Epithelial cell of proximal tubule (primary cell): ENCODE measurements at places on chromosomes 5 and 9.

DNA sequence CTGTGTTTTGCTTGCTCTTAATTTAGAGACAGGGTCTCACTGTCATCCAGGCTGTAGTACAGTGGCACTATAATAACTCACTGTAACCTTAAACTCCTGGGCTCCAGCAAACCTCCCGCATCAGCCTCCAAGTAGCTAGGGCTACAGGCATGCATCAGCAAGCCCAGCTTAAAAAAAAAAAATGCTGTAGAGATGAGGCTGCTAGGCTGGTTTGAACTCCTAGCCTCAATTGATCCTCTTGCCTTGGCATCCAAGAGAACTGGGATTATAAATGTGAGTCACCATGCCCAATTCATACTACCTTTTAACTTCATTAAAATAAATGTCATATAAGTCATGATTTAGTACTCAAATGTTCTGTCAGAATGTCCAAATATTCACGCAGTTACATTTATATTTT lies 2195.7 kb upstream of the C9orf72 start:
- no peak for DNase-seq

DNA sequence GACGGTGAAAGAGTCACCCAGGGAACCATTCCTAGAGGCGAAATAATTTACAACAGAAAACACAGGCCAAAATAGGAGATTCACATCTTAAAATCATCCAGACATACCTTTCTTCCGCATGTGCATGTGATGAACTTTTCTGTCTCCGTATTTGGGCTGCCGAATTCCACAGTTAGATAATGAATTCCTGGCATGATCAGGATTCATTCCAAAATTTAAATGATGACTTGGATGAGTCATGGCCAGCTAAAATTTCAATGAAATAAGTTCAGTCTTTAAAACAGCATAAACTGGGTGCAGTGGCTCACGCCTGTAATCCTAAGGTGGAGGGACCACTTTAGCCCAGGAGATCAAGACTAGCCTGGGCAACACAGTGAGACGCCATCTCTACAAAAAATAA lies 82.7 kb downstream of the DROSHA start:
- no peak for DNase-seq

- no peak for DNase-seq
Measured at GRCh38 chr5:162638849-162639248, 571.3 kb downstream of the GABRG2 start.

DNA sequence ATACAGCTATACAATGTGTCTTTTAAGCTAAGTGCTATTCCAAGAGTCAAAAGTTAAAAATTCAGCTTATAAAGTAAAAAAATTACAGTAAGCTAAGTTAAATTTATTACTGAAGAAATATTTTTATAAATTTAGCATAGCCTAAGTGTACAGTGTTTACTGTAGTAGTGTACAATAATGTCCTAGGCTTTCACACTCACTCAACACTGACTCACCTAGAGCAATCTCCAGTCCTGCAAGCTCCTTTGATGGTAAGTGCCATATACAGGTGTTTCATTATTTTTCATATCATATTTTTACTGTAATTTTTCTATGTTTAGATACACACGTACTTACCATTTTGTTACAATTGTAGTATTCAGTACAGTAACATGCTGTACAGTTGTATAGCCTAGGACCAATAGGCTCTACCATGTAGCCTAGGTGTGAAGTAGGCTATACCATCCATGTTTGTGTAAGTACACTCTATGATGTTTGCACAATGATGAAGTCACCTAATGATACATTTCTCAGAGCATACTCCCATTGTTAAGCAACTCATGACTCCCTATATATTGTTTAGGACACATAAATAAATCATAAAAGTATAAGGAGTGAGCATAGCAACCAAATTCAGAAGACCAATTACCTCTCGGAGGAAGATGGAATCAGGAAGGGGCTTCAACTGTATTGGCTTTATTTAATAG lies 165.1 kb upstream of the SLC30A5 start:
- no peak for DNase-seq

DNA sequence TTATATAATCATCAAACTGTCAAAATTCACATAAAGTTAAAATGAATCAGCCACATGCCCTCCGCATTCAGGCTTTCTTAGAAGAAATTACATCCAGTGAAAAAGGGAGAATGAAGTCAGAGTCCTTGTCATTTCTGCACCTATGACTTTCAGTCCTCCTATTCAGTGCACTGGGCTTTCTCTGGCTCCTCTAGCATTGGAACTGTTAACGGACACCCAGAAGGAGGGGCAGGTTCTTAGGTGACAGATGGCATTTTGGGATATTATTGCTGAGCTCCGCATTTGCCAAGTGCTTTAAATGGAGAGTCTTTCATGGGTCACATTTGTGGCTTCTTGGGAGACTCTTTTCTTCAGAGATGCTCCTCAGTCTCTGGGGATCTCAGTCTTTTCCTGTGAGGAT lies 40.0 kb downstream of the ADAMTS19 start:
- no peak for DNase-seq

DNA sequence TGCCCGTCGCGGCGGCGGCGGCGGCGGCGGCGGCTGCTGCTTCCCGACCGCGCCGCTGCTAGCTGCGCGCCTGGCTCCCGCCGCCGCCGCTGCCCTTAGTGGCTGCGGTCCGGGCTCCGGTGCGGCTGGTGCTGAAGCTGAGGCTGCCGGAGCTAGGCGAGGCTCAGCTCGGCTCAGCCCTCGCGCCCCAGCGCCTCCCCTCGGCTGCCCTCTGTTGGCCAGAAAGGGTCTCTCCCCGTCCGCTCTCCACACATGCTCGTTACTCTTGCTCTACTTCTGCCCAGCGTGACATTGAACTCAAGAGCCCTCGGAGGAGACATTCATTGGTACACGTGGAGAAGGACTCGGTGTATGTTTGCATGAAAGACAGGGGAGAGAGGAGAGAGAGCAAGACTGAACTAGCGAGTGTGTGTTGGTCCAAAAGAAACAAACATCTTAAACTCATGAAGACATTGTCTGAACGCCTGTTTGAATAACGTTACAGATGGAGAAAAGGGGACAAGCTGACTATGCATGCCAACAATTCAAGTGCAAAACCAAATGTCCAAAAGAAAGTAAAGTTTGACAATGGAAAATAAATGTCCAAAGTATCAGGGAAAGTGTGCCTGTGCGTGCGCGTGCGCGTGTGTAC lies at the start of gene HCN1:
Gene HCN1, minus strand, starts transcription at position 175 of the 631 bp plus-strand sequence.
- no peak for DNase-seq
